Substantia nigra (tissue), 51 donors: ENCODE measurements at places on chromosomes 3 and 15.

- DNase-seq = no peak
These were observed 71.9 kb downstream of the CADPS start for GRCh38 chr3:62803276-62803675.

DNA sequence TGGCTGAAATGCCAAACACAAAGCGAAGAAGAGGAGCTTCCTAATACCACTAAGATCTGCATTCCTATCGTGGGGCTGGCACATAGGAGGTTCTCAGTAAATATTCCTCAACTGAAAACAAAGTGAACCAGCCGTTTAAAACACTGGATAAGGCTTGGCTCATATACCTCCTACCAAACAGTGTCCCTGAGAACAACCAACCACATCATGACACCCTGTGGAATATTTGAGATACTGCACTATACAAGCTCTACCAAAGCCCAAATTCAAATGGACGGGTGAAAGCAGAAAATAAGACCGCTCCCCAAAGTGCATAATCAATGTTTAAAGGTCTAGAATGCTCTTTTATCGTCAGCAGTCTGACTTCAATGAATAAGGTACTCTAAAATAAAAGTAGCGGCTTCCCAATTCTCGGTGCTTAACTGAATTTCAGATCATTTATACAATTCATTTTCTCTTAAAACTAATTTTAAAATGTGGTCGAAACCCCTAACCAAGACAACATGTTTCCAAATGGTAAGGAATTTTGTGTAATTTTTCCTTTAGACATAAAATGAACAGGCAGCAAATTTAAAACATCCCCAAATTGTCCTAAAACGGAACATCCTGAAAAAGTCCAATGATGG, 425.8 kb downstream of the ERC2 start:
- no peak for DNase-seq

GRCh38 chr3:115141033-115141757, 5.9 kb downstream of the ZBTB20 start:
- no peak for DNase-seq

- no peak for DNase-seq
These were observed 281.9 kb upstream of the LRRFIP2 start for GRCh38 chr3:37456270-37456708.

GRCh38 chr3:130014526-130014925, 40.0 kb downstream of the TRH start:
- no peak for DNase-seq

GRCh38 chr15:58460116-58460790, 28.5 kb downstream of the LIPC start:
- no peak for DNase-seq

DNA sequence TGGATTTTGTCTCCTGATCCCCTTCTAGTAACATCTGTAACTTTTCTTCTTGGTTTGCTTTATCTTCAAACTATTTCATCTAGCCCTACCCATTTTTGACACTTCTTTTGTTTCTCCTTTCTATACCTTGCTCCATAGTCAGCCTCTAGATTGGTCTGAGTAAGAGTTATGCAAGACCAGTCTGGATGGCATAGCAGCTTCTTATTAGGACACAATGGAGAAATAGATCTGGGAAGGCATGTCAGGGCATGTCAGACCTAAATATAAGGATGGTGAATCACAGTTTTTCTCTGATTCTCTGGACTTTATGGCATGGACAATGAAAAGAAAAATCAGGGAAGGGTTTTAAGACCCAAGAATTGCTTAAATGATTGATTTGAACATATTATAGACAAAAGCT, 452.5 kb downstream of the RAP2B start:
- no peak for DNase-seq
